NCI-H1694 (cell line): ENCODE measurements at places on chromosomes 7 and 10.

DNA sequence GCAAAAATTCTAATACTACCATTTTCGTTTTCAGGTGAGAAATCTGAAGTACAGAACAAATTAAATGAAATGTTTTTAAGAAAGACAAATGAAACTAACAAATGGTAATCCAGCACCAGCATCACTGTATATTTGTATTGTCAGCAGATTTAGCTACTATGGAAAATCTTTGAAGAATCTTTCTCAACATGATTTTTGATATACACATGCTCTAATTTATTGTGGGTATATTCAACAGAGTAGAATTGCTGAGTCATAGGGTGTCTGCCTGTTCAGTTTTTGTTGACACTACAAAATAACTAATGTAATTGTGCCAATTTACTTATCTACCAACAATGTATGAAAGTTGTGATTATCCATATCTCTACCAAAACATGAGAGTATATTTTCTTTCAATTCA lies 437.6 kb downstream of the PCDH15 start:
- DNase-seq = no peak

DNA sequence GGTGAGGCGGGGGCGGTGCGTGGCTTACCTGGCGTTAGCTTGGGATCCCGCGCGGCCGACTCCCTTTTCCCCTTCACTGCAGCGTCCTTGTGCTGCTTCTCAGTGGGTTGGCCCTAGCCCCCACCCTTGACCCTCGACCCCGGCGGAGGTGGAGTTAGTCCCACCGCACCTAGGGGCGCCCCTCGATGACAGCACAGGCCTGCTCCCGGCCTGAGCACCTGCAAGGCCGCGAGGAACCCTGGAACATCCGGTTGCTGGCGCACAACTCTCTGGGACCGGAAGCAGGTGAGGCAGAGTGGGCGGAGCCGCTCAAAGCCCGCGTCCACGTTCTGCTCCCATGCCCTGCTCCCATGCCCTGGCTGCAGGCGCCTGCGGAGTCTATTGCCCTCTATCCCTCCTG lies 266.9 kb downstream of the USP6NL start:
- no peak for DNase-seq

DNA sequence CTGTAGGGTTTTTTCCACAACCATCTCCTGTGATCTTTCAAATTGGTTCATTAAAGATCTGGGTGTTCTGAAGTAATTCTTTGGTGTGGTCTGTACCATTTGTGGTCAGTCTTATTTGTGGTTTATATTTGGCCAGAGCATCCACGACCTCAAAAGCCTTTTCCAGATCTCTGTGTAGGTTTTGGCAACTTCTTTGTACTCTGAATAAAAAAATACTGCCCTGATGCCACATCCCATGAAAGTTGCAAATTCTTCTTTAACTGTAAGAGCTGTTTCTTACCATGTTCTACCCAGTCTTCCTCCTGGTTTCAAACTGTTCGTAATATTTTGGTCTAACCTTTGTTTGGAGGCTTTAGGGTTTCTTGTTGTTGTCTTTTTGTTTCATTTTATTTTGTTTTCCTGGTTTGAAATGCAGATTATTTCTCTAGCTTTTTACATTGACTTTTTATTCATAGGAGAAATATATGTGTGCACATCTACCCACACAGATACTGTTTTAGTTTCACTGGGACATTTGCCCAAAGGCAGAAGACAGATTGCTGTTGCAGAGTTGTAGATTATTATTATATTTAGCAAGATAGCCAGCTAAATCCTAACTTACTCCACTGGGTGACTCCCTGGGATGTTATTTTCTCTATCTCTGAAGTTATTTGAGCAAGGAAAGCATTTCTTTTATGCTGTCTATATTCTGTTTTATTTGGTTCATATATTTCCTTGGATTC lies 123.2 kb upstream of the SAMD8 start:
- DNase-seq = no peak

GRCh38 chr7:36487756-36488336 lies 98.2 kb downstream of the ANLN start:
- DNase-seq = peak; percentile 88

DNA sequence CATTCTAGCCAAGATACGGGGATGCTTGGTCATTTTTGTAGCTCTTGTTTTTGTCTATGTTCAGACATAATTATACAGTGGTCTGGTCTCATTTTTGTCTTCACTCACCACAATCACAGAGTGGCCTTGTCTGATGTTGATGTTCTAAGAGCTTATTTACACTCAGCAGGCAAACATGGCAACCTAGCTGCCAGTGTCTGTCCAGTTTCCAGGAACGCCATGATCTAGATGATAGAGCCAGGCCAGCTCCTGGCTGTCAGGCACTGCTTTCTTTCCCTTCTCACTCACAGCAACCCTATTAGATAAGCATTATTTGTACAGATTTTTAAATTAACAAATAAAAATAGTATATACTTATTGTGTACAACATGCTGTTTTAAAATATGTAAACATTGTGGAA lies 98.6 kb upstream of the PHF14 start:
- DNase-seq = no peak

GRCh38 chr7:44694326-44694725 lies 54.3 kb upstream of the ZMIZ2 start:
- no peak for DNase-seq

DNA sequence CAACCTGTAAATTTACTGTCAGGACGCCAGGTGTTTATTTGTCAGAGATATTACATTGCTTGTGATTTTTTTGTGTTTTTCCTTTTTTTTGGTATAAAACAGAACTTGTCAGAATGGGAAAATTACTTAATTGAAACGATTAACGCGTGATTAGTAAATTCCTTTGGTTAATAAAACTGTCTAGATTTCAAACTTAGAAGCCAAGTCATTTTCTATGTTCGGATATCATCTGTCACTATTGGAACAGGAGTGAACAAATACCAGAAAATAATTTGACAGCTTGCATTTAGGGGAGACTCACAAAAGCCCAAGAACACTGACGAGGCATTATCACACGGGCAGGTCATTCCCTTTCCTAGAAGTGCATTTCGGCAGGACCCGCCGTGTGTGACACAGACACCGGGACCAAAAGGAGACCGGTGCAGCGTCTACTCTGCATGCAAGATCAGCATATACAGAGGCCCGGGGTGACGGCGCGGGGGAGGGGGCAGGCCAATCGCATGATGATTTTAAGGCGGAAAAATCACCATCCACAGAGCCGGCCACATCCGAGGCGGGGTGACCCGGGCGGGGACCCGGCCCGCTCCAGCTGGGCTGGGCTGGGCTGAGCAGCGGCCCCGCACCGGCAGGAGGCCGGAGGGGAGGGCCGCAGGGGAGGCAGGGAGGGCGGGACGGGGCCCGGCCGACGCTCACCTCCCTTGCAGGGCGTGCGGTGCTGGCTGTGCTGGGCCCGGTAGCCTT lies 841 bp downstream of the GLUD1 start:
- no peak for DNase-seq
